Activated CD4-positive, alpha-beta T cell treated with anti-CD3 and anti-CD28 coated beads for 4 hours (primary cell): ENCODE measurements at places on chromosomes 4 and X.

- DNase-seq: no peak
Measured at GRCh38 chrX:29617725-29618124, 597.6 kb upstream of the MAGEB2 start.

DNA sequence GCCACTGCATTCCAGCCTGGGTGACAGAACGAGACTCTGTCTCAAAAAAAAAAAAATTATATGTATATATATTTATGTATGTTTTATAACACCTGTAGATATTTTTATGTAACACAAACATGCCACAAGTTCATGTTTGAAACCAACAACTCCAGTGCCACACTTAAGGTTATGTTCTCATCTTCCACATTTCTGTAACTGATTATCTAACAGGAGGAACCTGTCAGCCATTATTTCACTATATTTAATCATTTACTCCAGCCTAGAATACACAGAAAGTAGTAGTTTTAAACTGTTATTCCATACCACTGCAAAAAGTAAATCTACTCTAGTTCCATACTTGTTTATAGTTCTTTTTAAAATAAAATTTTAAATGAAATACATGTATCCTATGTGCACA is 32.3 kb downstream of the MCUB start:
- no peak for DNase-seq

GRCh38 chrX:13028871-13029636 is 15.4 kb downstream of the FAM9C start:
- DNase-seq: no peak

DNA sequence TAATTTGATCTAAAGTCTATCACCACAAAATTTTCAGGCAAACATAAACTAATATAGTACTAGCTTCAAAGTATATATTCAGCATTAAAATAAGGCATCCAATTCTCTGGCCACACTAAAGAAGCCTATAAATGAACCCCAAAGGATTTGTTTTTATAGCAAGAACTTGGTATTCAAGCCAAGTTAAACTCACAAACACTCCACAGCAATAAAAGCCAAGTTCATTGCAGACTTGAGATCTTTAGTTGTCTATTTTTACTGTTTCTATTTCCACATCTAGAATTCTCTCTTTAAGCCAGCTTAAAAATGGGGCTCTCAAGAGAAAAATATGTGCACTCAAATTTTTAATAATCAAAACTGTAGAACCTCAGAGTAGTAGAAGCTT is 51.1 kb downstream of the WDFY3 start:
- no peak for DNase-seq

DNA sequence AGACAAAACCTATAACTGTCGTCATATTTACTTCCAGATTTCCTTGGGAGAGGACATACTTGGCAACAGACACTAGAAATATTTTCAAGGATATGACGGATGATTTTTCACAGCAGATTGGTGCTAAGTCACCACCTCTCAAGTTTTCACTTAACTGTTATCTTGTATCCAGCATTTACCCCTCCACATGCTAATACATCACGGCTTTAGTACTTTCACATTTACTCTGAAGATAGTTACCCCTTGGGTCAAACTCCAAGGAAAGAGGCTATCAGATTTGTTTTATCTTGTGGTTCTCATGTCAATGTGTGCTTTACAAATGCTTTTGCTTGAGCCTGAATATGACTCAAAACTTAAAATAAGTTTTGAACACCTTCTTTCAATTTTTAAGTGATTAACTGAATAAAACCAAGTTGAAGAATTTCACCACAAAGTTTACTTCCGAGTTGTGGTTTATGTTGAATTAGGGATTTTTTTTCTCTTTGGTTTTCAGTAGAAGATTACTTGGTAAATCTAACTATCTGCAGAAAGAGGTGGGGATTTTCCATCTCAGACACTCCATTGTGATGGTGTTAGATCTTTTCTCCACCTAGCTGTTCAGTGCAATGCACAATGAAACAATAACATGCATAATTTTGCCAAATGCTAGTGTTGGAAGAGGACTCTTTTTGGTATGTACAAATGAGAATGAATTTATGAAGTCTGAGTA is 75.4 kb upstream of the FAT1 start:
- DNase-seq: no peak

GRCh38 chrX:1403228-1403627 is 11.3 kb upstream of the SLC25A6 start:
- no peak for DNase-seq

DNA sequence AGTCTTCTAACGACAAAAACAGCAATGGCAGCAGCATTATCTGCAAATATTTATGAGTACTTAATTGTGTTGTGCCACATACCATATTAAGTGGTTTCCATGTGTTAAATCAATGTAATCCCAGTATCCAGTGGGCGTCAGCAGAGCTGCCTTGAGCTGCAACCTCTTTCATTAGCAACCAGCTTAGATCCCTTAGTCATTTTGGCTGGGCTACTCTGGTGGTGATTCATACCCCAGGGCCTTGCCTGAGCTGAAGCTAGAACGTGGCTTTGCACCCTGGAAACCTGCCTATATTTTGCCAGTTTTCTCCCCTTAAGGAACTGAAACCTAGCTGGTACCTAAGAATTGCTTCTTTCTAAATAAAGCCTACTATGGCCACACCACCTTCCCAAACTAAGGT is 474.3 kb upstream of the FTHL17 start:
- no peak for DNase-seq

- peak; percentile 42 for DNase-seq
Measured at GRCh38 chrX:112840382-112841113, at the start of gene AMOT. Gene AMOT, minus strand, starts transcription at chrX:112840831. Its CDS starts 17,705 bp downstream, at chrX:112823126.
